ENCODE measurements at places on chromosomes 6 and 20.
A peak's percentile ranks its signal among the peaks of the same experiment; 100 is the strongest.

DNA sequence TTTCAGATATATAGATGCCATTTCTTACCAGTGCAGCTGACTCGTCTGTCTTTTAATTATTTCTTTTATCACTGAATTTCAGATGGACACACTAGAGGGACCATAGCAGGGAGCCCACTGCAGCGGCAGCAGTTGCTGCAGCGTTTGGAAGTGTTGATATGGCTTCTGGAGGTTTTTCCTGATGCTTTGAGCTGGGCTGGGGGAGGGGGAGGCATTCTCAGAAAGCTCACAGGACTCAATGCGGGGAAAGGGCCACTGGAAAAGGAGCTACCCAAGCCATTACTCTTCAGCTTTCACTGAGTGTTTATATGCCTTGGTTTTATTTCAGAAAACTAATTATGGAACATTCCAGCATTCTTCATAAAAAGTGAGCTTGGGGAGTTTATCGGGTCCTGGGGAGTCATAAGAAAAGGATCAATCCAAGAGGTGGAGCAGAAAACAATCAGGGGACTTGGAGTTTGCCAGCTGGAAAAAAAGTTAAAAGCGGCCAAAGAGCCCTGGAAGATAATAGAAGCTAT, 740.4 kb upstream of the FLRT3 start:
- DNase-seq, result no peak

GRCh38 chr6:116631379-116631990, 15.2 kb downstream of the RSPH4A start:
- no peak for DNase-seq

- DNase-seq, result peak; percentile 76
These were observed 74.9 kb downstream of the NCOA3 start for GRCh38 chr20:47576516-47577033.

GRCh38 chr6:106747139-106747538, 117.8 kb downstream of the QRSL1 start:
- DNase-seq, result no peak

Measured in AG09319 (cell line).